ENCODE measurements at places on chromosomes 4 and X.

GRCh38 chr4:99468889-99469288, 33.7 kb upstream of the ADH7 start:
- no peak for DNase-seq

DNA sequence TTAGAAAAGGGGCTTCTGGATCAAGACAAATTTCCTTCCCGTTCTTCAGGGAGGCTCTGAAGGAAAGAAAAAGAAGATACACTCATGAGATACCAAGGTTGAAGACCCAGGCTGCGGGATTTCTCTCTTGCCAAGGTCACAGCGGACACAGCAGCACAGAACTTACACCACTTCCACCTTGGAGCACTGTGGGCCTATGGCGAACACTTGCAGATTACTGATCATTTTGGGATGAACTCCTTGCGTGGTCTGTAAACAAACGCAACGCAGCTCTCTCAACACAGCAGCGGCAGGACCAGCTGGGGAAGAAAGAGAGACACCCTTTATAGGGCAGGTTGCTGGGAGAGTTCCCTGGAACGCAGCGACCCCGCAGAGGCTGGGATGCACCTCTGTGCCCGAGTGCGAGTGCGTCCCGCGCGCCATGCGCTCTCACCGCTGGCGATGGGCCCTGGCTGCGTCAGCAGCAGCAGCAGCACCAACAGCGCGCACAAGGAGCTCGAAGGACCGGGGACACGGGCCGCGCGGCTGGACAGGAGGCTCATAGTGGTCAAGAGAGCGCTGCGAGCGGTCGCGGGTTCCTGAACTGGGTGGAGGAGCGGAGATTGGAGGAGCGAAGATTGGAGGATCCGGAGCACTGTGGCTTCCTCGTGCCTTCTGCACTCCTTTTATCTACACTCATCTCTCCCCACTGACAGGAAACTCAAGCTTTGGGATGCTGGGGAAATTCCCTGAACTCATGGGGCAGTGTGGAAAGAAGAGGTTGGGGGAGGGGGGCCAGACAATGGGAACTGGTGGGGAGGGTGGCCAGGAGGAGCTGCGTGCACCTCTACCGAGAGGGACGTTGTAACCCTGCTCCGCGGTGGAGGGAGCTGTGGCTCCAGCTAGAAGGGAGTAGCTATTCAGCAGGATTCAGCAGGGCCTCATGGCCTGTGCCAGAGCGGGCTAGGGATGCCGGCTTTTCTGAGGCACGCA, at the start of gene CXCL5:
Gene CXCL5 (minus strand): TSS at position 638 of the 972 bp plus-strand sequence. CDS start 96 bp downstream, at position 542.
- no peak for DNase-seq

DNA sequence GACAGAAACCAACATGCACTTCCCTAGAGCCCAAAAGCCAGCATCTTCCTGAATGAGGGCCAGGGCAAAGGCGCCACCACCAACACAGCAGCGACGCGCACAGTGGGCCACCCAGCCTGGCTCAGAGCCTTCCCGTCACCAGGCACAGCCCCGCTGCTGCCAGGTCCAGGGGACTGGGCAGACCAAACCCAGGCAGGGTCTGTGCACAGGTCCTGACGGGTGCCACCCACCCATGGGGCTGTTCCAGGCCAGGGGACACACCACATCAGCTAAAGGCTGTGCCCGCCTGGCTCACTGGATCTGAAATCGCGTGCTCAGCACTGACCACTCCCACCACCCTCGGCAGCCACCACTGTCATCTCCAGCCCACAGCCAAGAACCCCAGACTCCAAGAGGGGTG, 13.8 kb downstream of the FAM53A start:
- DNase-seq, result no peak

DNA sequence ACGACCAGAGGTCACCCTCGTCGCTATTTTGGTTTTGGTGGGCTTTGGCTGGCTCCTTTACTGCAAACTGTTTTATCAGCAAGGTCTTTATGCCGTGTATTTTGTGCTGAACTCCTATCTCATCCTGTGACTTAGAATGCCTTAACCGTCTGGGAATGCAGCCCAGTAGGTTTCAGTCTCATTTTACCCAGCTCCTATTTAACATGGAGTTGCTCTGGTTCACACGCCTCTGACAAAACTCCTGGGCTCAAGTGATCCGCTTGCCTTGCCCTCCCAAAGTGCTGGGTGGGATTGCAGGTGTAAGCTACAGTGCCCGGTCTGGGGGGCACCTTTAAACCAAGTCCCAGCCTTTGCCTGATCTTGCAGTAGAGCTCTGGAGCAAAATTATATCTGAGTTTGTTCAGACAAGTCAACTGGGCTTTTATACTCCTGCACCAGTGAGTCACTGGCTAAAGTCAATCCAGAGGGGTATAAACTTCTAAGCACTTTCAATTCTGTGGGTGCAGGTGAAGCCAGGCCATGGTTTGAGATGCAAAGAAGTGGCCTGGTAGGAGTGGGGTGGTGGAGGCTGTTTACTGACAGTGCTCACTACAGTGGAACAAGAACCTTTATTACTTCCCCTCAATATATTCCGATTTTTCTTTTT, 50.2 kb downstream of the MGST2 start:
- no peak for DNase-seq

DNA sequence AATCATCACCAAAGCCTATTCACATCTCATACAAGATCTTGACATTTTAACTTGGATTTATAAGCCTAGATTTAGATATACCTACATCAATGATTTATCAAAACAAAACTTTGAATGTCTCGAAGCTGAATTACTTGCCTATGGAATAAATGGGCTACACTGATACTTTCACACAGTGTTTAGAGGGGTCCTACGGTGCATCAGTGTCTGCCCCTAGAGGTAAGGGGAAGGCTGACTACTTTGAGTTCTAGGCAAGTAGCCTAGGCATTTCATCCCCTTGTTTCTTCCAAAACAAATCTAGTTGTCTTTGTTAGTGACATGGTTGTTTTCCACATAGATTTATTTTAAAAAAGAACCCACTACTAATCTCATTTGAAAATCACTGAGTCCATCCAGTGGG, 158.1 kb upstream of the ATOH1 start:
- no peak for DNase-seq

Data from activated CD8-positive, alpha-beta memory T cell treated with anti-CD3 and anti-CD28 coated beads for 1 hour (primary cell).